ENCODE measurements at places on chromosomes 13 and 19.

GRCh38 chr19:34556488-34556887 is 74.9 kb downstream of the WTIP start:
- DNase-seq = no peak

DNA sequence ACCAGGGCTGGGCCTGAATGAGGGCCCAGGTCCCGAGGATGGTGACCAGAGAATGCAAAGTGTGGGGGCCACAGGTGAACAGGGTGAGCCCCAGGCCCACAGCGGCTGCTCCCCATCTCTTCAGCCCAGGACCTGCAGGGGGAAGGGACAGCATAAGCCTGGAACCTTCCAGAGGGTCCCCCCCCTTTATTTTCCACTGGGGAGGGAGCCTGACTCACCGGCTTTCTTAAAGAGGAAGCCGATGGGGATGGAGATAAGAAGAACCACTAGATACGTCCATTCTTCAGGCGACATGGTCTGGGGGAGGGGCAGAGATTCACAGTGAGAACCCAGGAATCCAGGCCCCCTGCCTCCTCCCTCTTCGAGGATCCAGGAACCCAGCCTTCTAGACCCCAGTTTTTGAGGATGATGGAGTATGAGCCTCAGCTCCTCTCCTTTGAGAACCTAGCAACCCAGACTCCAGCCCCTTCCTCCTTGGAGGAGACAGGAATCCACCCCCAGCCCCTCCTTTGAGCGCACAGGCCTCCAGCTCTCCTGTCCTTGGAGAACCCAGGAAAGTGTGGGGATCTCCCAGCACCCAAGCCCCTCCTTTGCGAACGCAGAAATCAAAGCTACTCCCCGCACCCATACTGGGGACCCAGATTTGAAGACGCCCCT is 1.0 kb downstream of the MBOAT7 start:
- no peak for DNase-seq

GRCh38 chr19:58035863-58036262 is 2.0 kb downstream of the ZSCAN1 start:
- no peak for DNase-seq

- DNase-seq = no peak
Observed at GRCh38 chr19:48678201-48678600, 5.4 kb upstream of the NTN5 start.

GRCh38 chr13:73702419-73703071 is 431.7 kb downstream of the KLF12 start:
- no peak for DNase-seq

DNA sequence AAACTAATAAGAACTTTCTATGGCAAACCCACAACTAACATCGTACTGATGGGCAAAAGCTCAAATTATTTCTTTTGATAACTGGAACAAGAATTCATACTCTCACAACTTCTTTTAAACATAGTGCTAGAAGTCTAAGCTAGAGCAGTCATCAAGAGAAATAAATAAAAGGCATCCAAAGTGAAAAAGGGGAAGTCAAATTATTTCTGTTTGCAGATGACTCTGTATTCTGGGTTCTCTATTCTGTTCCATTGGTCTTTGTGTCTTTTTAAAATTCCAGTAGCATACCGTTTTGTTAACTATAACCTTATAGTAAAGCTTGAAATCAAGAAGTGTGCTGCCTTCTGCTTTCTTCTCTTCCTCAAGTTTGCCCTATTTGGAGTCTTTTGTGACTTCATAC is 1215.9 kb downstream of the UQCRFS1 start:
- no peak for DNase-seq

DNA sequence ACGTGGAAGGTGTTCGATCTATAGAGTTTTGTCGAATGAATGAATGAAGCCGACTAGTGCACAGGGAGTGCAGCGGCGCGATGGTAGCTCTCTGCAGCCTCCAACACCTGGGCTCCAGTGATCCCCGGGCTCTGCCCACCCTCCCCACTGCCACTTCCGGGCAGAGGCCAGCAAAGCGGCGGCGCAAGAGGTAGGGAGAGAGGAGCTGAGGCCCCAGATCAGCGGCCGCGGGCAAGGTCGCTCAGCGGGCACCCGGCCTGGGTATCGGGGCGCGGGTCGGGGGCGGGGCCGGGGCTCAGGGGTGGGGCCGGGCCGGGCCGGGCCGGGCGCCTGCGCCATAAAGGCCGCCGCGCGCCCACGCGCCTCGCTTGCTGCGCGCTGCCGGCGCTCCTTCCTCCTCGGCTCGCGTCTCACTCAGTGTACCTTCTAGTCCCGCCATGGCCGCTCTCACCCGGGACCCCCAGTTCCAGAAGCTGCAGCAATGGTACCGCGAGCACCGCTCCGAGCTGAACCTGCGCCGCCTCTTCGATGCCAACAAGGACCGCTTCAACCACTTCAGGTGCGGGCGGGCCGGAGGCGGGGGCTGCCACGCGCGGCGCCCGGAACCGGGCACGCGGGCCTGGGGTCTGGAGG is at the start of gene GPI:
TSS of gene GPI (plus strand) at position 367 of the 633 bp plus-strand sequence. CDS start at position 438, 71 bp downstream.
- peak; percentile 70 for DNase-seq

GRCh38 chr13:109314101-109314500 is 472.3 kb downstream of the IRS2 start:
- DNase-seq = no peak

- DNase-seq = no peak
Observed at GRCh38 chr13:95541308-95541707, 11.2 kb upstream of the CLDN10 start.

GRCh38 chr13:55359067-55359466 is 1781.7 kb upstream of the PRR20A start:
- no peak for DNase-seq

DNA sequence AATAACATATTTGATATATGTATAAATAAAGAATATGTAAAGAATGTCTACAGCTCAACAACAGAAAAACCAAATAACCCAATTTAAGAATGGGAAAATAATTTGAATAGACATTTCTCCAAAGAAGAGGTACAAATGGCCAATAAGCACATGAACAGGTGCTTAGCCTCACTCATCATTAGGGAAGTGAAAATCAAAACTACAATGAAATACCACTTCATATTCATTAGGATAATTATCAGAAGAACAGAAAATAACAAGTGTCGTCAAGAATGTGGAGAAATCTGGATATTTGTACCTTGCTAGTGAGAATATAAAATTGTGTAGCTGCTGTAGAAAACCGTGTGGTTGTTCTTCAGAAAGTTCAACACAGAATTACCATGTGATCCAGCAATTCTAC is 8.4 kb upstream of the SUPT20H start:
- DNase-seq = no peak

- peak; percentile 57 for DNase-seq
Observed at GRCh38 chr19:8208922-8209461, at the start of gene CERS4. Gene CERS4, plus strand, starts transcription at chr19:8209370. Its CDS starts 41,707 bp downstream, at chr19:8251077.

DNA sequence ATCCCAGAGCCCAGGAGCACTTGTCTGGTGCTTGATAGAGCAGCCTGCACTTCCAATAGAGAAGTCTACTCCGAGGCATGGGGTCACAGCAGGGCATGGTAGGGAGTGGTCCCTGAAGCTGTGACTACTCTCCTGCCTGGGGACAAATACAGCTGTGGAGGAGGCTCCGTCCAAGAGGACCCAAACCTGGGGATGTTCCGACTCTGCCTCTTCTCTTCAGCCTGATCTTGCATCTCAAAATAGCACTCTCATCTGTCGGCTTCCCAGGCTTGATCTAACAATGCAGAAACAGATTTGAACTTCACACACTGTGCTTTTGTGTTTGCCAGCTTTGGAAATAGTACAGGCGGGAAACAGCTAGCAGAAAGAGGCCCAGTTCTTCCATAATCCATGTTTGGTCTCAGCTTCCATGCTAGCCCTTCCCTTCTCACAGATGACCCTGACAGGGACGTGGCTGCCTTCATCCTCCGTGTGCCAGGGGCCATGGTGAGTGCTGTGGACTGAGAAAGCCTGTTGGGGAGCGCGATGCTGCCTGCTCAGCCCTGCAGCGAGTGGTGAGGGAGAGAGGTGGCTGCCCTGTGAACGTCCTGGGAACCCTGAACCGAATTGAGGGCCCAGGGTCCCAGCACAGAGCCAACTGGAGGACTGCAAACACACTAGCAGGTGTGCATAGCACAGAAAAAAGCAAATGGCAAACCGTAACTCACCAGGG is 150.3 kb upstream of the GPR12 start:
- DNase-seq = no peak

GRCh38 chr13:43057653-43058317 is 34.4 kb downstream of the DNAJC15 start:
- no peak for DNase-seq

GRCh38 chr19:34276614-34277013 is 22.3 kb downstream of the GARRE1 start:
- DNase-seq = no peak

GRCh38 chr13:51679616-51680015 is 95.4 kb downstream of the WDFY2 start:
- no peak for DNase-seq

- no peak for DNase-seq
Observed at GRCh38 chr19:13058951-13059660, 43.6 kb downstream of the LYL1 start.

GRCh38 chr13:34748073-34748472 is 194.0 kb upstream of the NBEA start:
- no peak for DNase-seq

DNA sequence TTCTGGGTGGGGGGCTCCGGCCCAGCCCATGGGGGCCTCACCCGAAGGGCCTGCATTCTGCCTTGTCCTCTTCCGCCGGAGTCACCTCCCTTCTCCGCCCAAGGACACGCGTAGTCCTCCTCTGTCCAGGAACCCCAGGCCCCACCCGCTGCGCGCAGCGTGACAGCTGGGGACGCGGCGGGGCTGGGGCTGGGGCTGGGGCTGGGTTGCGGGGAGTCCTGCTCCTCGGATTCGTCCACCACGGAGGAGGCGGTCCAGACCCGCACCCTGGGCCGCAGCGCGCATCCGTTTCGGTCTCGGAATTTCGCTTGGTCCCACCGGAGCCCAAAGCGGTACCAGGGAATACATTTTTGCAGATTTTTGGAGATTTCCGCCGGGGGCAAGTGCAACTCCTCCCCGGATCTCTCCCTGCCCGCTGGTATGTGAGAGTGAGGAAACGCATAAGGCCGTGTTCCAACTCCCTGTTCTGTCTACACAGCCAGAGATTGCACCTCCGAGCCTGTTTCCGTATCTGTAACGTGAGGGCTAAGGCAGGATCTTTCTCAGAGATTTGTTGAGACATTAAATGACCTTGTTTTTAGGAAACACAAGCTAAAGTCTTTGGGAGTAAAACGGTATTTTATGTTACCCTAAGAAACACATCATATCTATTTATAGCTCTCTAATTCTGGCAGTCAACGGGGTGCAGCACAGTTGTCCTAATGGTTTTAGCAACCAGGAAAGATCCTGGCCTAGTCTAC is at the start of gene COX7A1:
TSS of gene COX7A1 (minus strand) at position 96 of the 740 bp plus-strand sequence. CDS start at position 56, 40 bp downstream.
- DNase-seq = no peak

DNA sequence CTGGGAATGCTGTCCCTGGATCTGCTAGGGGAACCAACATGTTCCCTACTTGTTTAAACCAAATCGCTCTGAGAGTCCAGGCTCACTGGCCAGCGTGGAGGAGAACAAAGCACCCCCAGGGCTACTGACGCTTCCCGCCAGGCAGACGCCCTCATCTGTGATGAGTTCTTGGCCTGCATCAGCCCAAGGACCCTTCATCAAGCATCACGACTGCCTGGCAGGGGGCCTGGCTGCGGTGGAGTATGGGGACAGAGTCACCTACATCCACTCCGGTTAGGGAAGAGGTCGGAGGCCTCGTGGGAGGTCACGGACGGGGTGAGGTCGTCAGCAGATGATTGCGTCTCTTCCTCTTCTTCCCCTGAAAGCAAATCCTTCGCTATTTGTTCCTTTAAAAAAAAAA is 17.7 kb downstream of the MIER2 start:
- no peak for DNase-seq

GRCh38 chr13:25330541-25330940 is 29.1 kb downstream of the NUP58 start:
- DNase-seq = no peak

- no peak for DNase-seq
Observed at GRCh38 chr19:8468761-8469373, 24.1 kb downstream of the HNRNPM start.

DNA sequence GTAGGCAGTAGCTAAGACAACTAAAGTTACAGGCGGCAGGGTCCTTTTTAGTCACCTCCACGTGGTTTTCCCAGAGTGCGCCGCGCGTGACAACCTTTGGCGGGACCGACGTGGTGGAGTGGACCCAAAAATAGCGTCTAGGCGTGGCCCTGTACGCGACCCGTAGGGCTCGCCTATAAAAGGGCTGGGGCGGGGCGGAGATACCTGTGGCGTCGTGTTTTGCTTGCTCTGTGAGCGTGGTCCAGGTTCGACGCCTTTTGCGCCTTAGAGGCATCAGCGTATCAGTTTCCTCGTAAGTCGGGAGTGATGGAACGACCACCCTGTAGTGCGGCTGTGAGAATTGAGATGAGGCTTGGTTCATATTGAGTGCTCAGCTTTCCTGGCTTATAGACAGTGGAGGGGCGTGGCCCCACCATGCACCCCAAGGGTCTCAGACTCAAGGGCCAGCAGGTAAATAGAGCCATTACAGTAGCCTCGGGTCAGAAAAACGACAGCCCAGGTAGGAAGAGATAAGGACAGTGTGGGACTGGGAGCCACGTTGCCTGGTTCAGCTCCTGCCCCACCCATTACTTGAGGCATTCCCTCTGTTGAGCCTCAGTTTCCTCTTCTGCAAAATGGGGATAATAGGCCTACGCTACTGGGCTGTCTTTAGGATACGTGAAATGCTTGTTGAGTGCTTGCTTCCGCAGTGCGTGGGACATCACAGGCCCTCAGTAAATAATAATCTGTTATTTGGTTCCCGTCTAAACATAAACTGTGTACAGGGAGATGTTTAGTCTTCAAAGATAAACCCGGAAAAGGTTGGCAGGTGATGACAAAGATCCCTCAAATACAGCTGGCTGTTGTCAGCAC is 693 bp upstream of the TMED1 start:
- peak; percentile 84 for DNase-seq

DNA sequence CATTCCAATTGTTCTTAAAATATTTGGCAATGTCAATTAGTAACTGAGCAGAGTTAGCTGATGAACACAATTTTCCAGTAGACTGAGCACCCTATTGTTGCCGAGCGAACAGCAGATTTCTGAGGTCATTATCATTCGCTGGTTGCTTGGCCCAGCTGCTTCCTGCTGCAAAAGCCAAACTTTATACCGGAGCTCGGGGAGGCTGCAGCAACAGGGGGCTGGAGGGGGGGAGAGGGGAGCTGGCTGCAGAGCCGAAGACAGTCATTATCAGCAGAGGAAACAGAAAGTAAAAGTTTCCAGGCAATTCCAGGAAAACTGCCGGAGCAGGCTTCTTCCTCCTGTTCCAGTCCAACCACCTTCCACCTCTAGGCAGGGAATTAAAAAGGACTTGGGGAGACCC is 77.9 kb downstream of the ZNF536 start:
- no peak for DNase-seq

GRCh38 chr13:37059848-37060192 is 332 bp upstream of the SUPT20H start:
- no peak for DNase-seq

GRCh38 chr13:105364191-105364590 is 1171.3 kb downstream of the EFNB2 start:
- DNase-seq = no peak

GRCh38 chr19:16207490-16208025 is 9.8 kb downstream of the AP1M1 start:
- no peak for DNase-seq

DNA sequence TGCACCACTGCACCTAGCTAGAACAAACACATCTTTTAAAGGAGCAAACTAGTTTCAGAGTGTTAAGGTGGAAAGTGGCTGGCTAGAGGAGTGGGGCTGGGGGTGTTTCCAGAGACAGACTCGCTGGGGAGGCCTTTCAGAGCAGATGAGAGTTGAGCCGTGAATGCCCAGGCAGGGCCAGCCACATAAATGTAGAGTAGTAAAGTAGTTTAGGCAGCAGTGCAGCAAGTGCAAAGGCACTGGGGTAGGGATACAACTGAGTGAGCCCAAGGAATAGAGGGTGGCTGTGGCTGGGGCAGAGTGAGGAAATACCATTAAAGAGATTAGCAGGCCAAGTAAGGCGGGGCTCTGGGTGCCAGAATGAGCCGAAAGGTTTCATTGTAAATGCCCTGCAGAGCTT is 72.0 kb downstream of the ALOX5AP start:
- DNase-seq = no peak
